ENCODE measurements at places on chromosomes 13 and 19. TPM values are rescaled to one million over a fixed set of nuclear protein-coding genes. Genes with fewer than 3 reads are reported as not detected.

Gene C13orf42
- total RNA-seq, result not detected

Gene PDE4C
- total RNA-seq, result not detected

Gene PNMA8A
- total RNA-seq, result 13.9 TPM

Gene PRODH2
- not detected for total RNA-seq

Gene EBI3
- 1.2 TPM for total RNA-seq

Gene PHF11
- total RNA-seq, result 25.4 TPM

Gene F2RL3
- 2.3 TPM for total RNA-seq

Gene ZNF554
- total RNA-seq, result 4.1 TPM

Gene RASL11A
- 15.6 TPM for total RNA-seq

Gene SUPT5H
- 61.1 TPM for total RNA-seq

Gene IZUMO2
- not detected for total RNA-seq

Gene LSM14A
- total RNA-seq, result 83.4 TPM

Gene ZNF563
- total RNA-seq, result 6.3 TPM

Gene TMEM38A
- total RNA-seq, result 6.7 TPM

Gene ZNF560
- not detected for total RNA-seq

Gene PRRG2
- 1.1 TPM for total RNA-seq

Gene CEACAM3
- 0.60 TPM for total RNA-seq

- no peak for DNase-seq
These were observed 2.7 kb downstream of the KIRREL2 start for GRCh38 chr19:35859414-35859813.

- no peak for DNase-seq
These were observed 4.6 kb downstream of the CBARP start for GRCh38 chr19:1233115-1233667.

DNA sequence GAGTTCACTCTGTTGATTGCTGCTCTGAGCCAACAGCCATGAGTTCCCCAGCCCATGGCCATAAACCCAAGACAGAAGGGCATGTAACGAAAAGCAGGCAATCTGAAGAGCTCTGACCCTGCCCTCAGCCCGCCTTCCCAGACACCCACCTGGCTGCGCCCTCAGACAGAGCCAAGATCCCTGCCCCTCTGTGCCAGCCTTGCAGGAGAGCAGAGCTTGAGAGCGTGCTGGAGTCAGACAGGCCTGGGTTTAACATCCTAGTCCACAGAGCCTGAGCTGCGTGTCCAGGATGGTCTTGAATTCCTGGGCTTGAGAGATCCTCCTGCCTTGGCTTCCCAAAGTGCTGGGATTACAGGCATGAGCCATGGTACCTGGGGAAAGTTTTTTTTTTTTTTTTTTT is 19.0 kb upstream of the EMC10 start:
- no peak for DNase-seq

DNA sequence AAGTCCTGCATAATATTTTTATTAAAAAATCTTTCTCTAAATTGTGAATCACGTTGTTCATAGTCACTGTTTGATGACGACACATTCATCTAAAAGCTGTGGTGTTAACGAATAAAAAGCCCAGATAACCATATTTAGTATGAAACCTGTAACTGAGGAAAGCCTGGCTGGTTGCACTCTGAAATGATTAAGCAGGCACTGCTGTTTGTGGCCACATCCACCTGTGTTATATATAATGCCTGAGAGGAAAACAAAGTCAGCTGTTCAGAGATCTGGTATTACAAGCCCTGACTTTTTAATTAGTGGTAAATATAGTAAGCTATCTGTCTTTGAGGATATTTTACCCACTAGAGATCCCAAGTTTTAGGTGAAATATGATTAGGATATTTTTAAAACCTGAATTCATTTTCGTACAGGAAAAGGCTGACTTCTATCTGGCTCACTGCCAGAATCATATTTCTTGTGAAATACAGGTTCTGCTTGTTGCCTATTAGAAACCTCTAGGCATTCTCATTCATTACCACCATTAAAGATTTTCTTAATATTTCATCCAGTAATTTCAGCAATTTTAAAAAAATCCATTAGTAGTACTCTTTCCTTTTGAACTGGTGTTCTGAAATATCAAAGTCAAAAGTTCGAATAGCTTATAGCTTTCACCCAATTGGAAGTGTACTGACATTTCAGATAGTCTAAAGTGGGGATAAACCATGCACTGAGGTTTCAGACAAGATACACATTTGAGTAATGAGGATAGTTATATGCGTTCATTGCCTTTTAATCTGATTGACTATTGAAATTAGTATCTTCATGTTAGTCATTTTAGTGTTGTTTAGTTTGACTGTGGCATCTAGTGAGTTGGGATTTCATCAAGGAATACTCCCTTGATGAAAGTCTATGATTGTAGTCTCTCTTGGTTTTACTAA is 79.7 kb downstream of the LMO7 start:
- DNase-seq, result no peak

DNA sequence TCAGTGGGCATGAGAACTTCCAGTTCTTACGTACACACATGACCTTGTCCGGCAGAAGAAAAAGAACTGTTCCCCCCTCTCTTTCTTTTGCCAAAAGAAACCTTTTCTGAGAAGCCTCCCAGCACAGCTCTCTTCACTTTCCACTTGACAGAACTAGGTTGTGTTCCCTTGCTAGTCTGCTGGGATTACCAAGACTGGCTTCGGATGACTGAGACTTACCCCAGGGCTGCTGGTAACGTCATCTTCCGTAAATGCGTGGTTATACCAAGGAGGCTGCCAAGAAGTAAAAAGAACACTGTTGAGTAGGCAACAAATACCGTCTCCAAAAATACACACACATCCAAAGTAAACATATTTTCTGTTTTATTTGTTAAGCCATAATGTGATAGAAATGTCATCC is 908.2 kb downstream of the EFNB2 start:
- no peak for DNase-seq

GRCh38 chr13:18628428-18628827 is 553.2 kb downstream of the TUBA3C start:
- no peak for DNase-seq

DNA sequence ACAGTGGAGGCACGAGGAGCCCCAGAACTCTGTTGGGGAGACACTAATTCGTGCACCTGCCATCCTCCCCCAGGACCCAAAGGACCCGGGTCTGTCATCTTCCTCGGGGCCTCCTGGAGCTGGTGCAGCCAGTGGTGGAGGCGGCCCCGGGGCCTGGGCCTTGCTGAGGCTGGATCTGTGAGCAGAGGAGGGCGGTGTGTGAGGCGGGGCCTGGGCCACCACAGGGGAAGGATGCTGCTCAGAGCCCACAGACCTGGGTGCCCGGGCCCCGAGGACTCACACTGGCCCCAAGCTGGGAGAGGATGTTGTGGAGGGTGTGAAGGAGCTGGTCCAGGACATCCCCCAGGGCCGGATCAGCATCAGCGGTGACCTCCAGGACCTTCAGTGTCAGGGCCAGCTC is 8.3 kb downstream of the IFNL3 start:
- DNase-seq, result no peak

DNA sequence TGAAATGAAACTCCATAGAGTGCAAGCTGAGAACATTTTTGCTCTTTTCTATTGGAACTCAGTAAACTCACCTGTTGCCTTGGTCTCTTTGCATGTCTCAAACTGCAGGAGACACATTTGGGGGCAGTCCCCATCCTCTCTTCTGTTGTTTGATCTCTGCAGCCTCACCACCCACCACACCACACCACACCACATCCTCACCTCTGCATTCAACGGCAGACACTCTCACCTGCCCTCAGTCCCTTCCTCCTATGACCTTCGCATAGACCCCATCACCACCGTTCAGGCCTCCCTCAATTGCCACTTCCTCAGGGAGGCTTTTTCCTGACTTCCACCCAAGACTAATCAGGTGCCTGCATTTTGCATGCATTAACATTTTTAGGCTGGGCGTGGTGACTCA is 14.4 kb upstream of the TPM4 start:
- no peak for DNase-seq

GRCh38 chr19:2150794-2151338 is 500 bp downstream of the AP3D1 start:
- no peak for DNase-seq

- DNase-seq, result no peak
These were observed 93.5 kb upstream of the MRI1 start for GRCh38 chr19:13670846-13671245.

DNA sequence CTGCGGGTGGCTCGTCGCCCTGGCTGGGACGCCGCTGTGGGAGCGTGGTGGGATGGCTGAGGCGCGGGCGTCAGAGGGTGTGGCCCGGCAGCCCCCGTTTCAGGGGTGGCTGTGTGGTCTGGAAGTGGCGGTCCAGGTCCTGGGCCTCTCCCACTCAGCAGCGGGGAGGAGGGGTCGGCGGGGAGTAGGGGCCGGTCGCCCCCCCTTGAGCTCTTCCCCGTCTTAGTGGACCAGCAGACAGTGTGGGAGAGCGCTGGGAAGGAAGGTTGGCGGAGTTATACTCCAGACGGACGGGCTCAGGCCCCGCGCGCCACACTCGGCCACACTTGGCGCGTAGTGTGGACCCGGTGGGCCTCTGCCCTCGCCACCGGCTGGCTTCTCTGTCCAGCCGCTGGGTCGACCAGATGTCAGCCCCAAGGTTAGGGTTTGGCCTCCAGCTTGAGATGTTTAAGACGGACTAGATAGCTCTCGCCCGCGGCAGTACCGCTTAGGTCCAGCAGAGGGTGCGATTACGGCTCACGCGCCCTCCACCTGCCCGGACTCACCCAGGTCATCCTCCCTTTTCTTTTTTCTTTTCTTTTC is 21.7 kb upstream of the ZNF429 start:
- DNase-seq, result peak; percentile 52

GRCh38 chr19:12884926-12885748 is 1.9 kb downstream of the KLF1 start:
- DNase-seq, result peak; percentile 67

GRCh38 chr19:19743176-19743575 is 10.3 kb upstream of the ZNF14 start:
- no peak for DNase-seq

- no peak for DNase-seq
These were observed 8.9 kb upstream of the VN1R1 start for GRCh38 chr19:57465680-57466381.

GRCh38 chr19:54523403-54523802 is 20.8 kb downstream of the LAIR2 start:
- no peak for DNase-seq

DNA sequence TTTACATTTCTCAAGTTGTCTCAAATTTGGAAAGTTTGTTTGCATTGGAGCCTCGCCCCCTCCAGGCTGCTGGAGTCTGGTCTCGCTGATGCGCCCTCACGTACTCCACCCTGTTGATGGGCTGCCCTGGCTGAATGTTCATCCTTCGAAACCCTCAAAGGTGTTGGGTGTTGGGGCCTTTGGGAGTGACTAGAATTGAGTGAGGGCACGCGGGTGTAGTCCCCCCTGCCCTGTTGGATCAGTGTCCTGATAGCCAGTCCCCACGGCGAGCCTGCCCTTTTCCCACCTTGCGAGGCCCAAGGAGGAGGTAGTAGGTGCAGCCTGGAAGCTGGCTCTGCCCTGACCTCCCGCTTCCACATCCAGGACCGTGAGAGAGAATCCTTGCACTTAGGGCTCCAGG is 14.8 kb downstream of the TFDP1 start:
- DNase-seq, result no peak

- no peak for DNase-seq
These were observed 19.7 kb upstream of the ZBTB7A start for GRCh38 chr19:4086411-4086867.

DNA sequence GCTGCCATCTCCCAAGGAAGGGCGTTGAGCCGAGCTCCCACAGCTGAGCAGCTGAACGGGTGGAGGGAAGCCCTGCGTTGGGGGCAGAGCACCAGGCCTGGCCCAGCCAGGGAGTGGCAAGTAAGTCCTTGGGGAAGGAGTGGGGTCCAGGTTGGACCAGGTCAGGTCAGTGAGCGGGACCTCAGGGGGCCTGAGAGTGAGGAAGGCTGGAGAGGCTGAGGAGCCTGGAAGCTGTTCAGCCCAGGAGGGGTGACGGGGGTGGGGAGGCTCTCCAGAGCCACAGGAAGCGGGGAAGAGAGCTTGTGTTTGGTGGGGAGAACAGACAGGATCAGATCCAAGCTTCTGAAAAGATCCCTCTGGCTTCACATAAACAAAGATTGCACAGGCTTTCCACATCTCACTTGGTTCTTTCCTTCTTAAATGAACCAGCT is 55.4 kb upstream of the ATP12A start:
- no peak for DNase-seq

- no peak for DNase-seq
These were observed 17.5 kb downstream of the ELAVL3 start for GRCh38 chr19:11463391-11463790.

DNA sequence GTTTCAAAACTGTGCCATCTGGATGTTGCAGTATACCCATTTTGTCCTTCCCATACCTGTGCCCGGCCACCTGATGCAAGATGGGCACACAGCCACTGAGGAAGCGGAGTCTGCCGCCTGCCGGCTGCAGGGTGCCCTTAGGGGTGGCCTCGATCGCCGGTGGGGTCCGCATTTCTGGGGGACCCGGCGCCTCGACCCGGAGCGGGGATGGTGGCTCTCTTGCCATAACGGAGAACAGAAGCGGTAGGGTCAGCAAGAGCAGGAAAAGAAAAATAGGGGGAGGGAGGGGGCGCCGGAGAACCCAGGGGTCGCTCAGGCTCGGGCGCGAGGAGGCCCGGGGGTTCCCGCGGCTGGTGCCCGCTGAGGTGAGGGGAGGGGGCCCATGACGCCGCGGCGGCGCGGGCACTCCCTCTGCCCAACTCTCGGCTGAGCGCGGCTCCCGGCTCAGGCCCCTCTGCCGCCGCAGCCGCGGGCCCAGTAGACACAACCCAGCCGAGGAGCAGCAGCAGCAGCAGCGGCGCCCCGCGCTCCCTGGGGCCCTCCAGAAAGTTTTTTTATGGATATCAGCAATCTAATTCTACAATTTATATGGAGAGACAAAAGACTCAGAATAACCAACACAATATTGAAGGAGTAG is 13.8 kb upstream of the CYP4F2 start:
- no peak for DNase-seq

- no peak for DNase-seq
These were observed 168.0 kb downstream of the PCDH9 start for GRCh38 chr13:67062160-67062559.

DNA sequence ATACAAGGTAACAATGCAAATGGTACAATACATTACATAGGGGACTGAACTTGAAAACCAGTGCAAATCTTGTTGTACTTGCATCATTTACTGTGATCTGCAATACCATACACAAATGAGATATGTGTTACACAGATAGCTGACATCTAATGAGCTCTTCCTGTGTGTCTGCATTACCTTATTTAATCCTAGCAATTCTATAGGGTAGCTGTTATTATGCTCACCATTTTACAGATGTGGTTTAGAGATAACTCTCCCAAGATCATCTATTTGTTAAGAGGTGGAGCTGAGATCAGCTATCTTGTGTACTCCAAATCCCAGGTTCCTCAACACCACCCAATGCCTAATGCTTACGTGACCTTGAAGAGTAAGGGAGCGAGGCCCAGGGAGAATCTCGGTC is 21.4 kb upstream of the SERP2 start:
- no peak for DNase-seq

DNA sequence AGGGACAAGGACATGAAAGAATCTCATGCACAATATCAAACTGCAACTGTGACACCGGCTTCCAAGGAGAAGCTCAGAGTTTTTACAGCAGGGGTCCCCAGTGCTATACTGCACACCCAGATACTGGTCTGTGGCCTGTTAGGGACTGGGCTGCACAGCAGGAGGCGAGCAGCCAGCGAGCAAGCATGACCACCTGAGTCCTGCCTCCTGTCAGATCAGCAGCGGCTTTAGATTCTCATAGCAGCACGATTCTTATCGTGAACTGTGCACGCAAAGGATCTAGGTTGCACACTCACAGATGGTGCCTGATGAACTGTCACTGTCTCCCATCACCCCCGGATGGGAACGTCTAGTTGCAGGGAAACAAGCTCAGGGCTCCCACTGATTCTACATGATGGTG is 13.1 kb upstream of the CD22 start:
- DNase-seq, result no peak

- DNase-seq, result no peak
These were observed 86.6 kb downstream of the TNFRSF19 start for GRCh38 chr13:23656637-23657371.

- DNase-seq, result no peak
These were observed 164.9 kb downstream of the DLEU7 start for GRCh38 chr13:50678464-50679162.
